RKO (cell line): ENCODE measurements at places on chromosomes 11 and 22.

DNA sequence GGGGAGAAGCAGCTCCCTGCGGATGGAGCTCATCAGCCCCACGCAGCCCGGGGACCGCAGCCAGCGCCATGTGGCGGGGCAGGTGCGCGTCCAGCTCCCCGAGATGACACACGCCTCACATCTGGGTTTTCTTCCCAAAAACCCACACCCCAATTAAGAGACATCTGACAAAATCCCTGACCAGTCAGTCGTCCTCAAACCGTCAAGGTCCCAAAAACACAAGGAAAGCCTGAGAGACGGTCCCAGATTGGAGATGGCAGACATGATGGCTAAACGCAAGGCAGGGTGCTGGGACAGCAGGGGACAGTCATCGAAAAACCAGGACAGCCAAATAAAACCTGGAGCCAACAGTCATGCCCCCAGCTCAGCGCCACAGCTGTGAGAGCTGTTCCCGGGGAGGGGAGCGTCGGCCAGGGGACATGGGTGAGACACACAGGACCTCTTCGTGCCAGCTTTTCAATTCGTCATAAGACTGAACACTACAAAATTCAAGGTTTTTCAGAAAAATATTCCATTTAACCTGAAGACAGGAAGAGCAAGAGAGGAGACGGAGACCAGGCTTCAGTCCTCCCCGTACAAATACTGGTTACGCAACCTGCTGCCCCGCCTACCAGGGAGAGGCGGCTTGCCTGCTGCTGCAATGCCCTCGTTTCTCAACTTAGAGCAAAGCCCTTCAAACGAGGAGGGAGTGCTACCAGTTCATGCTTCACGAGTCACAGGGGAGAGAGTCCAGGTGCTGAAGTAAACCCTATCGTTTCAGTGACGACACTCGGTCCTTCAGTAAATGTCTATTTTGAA is 10.5 kb downstream of the TOLLIP start:
- DNase-seq, result no peak

DNA sequence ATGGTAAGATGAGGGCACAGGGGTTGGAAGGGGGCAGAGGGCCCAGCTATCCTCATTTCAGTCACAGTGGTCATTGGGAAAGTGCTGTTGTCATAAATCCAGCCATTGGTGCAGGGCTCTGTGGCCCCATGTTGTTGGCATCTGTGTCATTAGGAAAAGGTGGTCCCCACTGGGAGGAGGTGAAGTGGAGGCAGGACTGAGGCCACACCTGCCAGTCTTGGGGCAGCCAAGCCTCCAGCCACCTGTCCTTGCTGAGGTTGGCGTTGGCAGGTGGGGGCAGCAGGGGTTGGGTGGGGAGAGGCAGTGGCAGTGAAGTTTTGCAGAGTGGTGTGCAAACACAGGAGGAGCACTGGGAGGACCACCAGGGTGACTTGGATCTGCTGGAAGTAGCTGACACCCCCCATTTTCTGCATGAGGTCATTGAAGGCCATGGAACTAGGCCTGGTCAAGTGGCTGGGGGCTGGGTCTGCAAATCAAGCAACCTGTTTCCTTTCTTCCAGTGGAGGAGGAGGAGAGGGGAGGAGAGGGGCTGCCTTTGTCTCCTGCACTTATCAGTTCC is 25.3 kb downstream of the SLC22A6 start:
- no peak for DNase-seq

GRCh38 chr11:45725776-45726492 is 60.5 kb upstream of the CHST1 start:
- no peak for DNase-seq

DNA sequence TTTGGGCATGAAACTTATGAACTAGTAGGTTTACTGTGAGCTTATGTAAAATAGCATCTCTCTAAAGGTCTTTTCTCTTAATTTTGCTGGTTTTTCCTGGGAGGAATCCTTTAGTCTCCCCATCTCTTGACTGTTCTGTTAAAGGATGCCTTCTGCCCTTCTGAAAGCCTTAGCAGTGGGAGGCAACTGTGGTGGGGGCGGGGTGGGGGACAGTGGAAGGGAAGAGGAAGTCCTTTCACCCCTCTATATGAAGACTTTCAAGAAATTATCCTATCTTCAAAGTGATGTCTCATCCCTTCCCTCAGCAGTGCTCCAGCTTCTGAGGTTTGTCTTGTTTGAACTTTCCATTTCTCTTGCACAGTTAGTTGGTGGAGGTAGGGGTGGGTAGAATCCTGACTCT is 73.1 kb downstream of the ELP4 start:
- DNase-seq, result no peak

DNA sequence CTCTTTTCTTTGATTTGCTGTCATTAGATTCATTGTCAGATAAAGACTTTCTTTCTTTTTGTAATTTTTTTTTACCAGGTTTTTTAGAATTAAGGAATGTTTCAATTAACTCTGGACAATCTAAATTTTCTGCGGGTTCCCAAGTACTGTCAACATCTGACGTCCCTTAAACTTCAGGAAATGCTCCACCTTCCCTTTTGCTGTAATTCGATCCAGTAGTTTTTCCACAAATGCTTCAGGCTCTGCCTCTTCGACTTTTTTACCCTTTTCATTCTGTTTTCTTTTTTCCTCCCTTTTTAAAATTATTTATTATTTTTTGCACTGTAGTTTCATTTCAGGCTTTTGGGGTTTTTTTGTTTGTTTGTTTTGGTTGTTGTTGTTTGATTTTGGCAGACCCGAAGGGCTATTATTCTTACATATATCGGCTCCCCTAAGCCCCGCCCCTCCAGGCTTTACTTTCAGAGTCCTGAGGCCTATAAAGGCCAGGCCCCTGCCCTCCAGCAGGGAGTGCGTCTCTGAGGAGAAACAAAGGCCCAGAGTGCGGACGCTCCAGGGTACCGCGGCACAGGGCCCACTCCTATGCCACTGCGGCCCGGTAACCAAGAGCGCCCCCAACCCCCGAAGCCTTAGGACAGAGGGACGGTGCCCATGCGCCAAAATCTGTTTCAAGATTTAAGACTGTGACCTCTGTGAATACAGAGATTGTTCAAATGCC is 116.4 kb downstream of the TYR start:
- no peak for DNase-seq

DNA sequence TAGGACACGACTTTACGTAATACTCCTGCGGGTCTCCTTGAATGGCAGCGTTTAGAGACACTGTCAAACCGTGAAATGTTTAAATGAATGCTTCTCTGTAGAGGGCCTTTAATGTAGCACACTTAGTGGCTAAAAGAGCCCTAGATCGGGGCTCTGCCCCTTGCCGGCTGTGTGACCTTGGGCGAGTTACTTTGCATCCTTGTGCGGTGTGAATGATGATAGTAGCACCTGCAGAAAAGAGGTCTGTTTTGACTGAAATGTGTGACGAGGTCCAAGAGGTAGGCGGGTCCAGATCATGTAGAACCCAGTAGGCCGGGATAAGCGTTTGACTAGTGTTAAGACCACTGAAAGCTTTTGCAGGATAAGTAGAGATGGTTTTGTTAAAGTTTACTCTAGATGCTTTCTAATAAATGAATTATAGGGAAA is 866 bp downstream of the MED17 start:
- peak; percentile 59 for DNase-seq

- DNase-seq, result no peak
Measured at GRCh38 chr11:102192349-102193066, 82.3 kb downstream of the YAP1 start.

DNA sequence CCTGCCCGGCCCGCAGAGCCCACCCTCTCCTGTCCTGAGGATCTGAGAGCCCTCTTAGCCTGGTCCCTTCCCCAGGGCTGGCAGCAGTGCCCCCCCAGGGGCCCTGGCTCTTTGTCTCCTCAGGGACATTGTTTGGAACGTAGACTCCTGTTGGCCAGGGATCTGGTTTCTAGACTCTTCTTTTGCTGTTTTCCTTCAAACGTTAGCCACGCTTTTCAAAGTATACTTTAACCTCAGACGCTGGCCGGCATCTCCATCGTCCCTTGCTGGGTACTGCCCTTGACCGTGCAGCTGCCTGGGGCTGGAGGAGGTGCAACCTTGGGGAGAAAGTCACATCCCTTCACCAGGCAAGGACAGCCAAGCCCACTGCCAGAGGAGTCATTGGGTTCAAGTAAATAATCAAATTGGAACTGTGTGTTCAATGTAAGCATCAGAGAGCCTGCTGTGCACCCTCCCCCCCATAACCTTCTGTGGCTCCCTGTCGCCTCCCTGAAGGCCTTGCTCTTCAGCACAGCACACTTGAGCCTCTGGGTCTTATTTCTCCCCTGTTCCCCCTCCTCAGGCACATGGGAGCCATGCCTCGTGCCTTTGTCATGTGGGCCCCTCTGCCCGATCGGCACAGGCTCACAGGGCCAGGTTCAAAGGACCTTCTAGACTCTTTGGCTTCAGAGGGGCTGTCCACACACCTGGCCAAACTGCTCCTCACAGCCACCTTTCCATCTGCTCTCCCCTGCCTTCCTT is 21.8 kb upstream of the WNT7B start:
- no peak for DNase-seq

DNA sequence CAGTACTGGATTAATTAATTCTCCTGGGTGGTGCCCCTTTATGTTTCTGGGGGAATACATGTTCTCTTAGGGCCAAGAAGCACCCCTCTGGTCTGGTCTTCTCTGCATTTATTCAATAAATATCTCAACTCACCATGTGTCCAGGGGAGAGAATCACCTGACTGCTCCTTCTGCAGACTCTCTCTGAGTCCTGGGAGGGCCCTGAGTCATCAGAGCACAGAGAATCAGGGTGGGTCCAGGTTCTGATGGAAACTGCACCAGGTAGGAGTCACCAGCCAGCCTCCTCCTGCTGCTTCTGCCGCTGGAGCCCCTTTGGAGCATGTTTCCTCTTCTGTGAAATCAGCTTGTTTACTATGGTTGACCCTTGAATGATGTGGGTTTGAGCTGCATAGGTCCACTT is 107.7 kb upstream of the PLET1 start:
- DNase-seq, result no peak

DNA sequence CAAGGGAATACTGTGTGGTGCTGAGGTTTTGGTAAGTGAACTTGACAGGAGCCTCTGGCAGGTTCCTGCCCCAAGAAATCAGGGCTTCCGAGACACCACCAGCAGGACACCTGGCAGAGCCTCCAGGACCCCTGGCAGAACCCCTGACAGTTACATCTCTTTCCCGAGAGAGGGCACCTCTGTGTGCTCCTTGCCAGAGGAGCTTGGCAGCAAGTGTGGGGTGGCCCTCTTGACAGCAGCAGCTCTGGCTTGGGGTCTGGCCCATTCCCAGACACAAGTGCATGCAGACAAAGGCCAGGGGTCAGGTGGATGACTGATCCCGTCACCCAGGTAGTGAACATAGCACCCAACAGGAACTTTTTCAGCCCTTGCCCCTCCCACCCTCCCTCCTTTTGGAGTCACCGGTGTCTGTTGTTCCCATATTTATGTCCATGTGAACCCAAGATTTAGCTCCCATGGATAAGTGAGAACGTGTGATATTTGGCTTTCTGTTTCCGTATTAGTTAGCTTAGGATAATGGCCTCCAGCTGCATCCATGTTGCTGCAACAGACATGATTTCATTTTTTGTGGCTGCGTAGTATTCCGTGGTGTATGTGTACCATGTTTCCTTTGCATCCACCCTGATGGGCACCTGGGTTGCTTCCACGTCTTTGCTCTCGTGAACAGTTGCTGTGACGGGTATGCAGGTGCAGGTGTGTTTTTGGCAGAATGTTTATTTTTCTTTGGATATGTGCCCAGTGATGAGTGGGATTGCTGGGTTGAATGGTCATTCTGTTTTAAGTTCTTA is 21.2 kb upstream of the OSBPL5 start:
- no peak for DNase-seq

DNA sequence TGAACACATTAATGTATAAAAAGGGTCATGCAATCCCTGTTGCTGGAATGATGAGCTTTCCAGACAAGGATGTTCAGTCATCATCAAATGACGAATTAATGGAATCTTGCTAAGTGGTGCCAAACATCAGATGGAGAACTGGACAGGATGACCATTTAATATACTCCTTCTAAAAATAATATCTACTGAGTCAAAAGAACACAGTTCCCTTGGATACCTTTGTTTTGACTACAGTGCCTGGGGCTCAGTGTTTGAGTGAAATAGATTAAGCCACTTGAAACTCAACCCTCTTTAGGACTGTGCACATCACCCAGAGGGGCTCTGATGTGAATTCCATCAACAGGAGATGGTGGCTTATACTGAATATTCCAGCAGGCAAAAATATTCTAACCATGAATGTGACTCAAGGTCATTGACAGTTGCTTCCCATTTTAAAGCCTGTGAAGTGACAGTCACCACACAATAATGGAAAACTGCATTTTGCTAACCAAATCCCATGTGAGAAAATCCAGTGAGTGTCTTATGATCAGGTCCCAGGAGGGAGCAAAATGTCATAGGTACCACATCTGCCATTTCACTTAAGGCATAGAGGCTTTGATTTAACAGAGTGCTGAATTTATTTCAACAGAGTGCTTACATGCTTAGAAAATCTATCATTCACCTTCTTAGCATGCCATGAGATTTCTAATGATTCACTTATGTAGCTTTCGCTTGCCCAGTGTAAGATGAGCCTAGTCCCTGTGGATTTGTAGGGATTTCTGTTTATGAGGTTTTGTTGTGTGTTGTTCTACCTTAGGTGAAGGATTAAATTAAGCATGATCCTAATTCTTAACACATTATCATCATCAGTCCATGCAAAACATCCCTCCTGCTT is 41.3 kb upstream of the SLN start:
- DNase-seq, result no peak

- no peak for DNase-seq
Measured at GRCh38 chr22:39732625-39733024, 160.9 kb downstream of the ENTHD1 start.

DNA sequence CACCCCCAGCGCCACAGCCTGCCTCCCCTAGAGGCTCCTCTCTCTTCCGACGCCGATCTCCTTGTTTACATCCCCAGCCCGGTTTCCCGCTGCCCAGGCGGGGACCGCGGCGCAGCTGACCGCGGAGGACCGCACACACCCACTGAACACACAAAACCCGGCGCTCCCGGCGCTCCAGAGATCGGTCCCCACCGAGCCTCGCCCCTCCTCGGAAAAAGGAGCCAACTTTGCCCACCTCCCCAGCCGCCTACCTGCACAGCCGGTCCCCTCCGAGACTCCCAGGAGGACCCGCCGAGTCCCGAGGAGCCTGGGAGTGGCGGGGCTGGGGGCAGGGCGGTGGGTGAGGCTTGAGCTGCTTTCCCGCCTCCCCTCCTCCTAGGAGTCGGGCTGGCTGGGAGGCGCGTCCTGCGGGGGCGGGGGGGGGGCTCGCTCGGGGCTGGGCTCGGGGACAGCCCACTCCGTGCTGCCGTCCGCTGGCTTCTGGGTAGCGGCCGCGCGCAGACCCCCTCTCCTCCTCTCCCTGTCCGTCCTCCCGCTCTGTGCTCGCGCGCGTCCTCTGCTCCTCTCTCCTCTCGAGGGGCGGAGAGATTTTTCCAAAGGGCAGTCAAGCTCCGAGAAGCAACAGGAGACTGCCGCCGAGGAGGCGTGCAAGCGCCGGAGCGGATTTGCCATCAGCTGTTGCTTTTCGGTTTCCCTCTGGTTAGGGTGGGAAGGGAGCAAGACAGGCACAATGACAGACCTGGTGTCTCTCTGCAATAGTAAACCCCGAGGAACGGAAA is at the start of gene FXYD6:
FXYD6 (minus strand) TSS at position 318 of the 779 bp plus-strand sequence. CDS start 33,882 bp downstream, outside the sequence.
- DNase-seq, result no peak

DNA sequence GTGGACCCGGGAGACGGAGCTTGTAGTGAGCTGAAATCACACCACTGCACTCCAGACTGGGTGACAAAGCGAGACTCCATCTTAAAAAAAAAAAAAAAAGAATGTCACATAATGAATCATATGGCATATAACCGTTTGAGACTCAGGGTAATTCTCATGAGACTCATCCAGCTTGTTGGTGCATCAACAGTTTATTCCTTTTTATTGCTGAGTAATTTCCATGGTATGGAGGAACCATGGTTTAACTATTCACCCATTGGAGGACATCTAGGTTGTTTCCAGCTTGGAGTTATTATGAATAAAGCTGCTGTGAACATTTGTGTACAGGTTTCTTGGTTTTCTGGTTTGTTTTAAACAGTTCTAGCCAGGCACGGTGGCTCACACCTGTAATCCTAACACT is 25.3 kb downstream of the PPARA start:
- peak; percentile 63 for DNase-seq
